ENCODE measurements at places on chromosomes 6 and 20.
A peak's percentile ranks its signal among the peaks of the same experiment; 100 is the strongest.

- DNase-seq = no peak
Observed at GRCh38 chr6:161316531-161316930, 42.7 kb upstream of the AGPAT4 start.

GRCh38 chr6:68975064-68975463 is 340.0 kb downstream of the ADGRB3 start:
- no peak for DNase-seq

DNA sequence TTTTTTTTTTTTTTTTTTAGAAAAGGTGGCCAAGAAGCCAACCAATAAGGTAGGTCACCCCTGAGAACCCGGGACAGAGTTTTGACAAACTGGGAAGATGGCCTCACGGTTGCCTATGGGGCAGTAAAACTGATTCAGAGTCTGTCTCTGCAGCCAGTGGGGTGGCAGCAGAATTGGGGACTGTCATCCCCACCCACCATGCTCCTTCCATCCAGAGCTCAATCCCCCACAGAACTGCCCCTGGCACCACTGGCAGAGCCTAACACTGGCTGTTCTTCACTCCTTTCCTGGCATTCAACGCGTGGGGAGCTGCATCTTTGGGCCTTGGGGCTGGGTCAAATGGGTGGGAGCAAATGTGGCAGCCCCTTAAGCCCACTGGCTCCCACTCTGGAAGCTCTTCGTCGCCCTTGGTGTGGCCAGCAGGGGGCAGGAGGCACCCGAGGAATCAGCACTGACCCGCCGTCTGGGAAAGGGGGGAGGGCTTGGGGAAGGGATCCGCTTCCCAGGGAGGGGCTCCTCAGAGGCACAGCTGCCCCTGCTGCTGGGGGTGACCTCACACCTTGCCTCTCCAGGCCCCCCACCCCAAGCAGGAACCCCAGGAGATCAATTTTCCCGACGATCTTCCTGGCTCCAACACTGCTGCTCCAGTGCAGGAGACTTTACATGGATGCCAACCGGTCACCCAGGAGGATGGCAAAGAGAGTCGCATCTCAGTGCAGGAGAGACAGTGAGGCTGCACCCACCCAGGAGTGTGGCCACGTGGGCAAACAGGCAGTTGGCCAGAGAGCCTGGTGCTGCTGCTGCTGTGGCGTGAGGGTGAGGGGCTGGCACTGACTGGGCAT is 10.4 kb downstream of the CD40 start:
- DNase-seq = no peak

DNA sequence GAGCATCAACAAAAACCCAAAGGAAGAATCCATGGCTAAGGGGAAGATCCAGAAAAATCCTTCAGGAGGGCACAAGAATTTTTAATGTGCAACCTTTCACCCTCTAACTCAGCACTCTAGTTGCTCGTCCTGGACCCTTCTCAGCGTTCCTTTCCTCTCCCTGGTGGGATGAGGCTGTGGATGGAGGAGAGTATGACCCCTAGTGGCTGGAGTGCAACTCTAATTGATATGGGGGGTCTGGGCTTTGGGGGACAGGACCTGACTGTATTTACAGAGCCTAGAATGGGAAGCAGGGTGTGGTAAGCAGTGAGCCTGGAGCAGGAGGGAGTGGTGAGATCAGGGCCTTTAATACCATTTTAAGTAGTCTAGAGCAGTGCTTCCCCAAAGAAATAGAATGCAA is 83.9 kb upstream of the CEP85L start:
- DNase-seq = no peak

- DNase-seq = peak; percentile 66
Observed at GRCh38 chr6:4155848-4156466, 20.6 kb upstream of the ECI2 start.

DNA sequence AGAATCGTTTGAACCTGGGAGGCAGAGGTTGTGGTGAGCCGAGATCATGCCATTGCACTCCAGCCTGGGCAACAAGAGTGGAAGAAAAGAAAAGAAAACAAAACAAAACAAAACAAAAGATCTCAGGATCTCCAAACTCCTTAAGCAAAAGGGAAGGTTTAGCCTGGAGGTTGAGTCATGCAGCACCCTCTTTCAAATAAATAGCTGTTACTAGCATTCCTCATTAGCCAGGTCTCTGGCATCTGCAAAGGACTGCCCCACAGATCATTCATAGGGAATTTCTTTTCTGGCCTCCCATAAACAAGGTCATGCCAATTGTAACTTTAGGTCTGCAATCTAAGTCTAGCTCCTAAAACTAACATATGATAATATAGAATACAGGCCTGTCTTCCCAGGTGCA is 37.2 kb downstream of the EDN1 start:
- no peak for DNase-seq

GRCh38 chr6:94683409-94683808 is 893.9 kb upstream of the MANEA start:
- no peak for DNase-seq

DNA sequence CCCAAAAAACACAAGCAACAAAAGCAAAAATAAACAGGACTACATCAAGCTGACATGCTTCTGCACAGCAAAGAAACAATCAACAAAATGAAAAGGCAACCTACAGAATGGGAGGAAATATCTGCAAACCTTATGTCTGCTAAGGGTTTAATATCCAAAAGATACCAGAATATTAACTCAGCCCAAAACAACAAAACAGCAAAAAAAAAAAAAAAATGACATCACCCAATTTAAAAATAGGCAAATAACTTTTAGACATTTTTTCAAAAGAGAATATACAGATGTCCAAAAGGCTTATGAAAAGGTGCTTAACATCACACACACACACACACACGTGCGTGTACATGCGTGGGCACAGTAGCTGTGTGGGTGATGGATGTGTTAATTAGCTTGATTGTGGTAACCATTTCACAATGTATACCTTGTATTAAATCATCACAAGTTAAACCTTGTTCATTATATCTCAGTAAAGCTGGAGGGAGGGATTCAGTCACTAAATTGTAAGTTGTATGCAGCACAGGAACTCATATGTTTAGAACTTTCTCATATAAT is 52.4 kb downstream of the QKI start:
- DNase-seq = no peak

- DNase-seq = no peak
Observed at GRCh38 chr6:140069576-140069975, 695.1 kb upstream of the CITED2 start.

GRCh38 chr20:24212494-24212893 is 223.9 kb upstream of the GGTLC1 start:
- no peak for DNase-seq

GRCh38 chr6:26232940-26233648 is 131.9 kb upstream of the BTN3A2 start:
- DNase-seq = no peak

DNA sequence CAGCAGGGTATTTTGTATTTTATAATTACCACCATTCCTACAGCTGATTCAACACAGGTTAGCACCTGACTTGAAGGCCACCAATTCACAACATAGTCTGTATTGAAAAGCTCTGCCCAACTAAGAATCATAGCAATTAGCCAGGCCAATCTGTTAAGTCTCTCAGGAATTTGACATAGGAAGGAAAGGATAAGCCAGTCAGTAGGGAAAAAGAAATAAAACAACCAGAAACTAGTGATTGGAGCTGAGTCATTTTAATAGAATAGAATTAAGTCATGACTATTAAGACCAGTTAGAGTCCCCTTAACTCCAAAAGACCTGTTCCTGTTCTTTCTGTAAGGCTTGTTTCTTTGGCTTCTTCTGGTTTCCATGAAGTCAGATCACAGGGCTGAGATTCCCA is 8.1 kb downstream of the RANBP9 start:
- DNase-seq = no peak

- DNase-seq = no peak
Observed at GRCh38 chr6:162177746-162178145, 549.8 kb downstream of the PRKN start.

DNA sequence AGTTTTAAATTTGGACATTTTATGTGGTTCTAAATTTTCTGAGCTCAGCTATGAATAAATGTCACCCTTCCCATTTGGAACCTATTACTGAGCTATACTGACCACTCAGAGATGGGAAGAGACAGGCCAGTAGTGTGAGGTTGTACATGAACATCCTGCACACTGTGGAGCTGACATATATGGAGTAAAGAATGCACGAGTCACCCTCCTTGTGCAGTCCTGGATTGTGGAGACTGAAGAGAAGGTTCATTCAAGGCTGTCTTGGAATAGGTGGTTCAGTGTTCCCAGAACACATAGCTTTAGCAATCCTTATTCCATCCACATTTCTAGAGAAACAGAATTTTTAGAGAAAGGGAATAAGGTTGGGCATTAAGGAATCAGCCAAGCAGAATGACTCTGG is 50.3 kb upstream of the OGFRL1 start:
- DNase-seq = no peak

- no peak for DNase-seq
Observed at GRCh38 chr6:89977808-89978748, 83.8 kb downstream of the GJA10 start.

GRCh38 chr6:134122775-134123174 is 70.4 kb upstream of the SLC2A12 start:
- no peak for DNase-seq

DNA sequence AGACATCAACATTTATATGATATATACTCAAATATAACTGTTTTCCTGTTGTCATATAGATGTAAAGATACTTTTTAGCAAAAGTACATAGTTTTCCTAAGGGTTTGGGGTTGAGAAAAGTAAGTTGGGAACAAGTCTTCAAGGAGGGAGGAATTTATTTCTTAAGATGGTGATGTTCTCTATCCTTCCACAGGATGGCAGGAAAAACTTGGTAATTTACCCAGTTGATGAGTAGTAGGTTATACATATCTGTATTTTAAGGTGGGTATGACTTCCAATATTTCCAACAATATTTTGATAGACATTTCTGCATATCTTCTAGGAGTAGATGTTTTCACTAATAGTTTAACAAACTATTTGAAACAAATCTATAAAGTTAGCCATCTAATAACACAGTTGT is 254.4 kb downstream of the RIMS1 start:
- DNase-seq = no peak

DNA sequence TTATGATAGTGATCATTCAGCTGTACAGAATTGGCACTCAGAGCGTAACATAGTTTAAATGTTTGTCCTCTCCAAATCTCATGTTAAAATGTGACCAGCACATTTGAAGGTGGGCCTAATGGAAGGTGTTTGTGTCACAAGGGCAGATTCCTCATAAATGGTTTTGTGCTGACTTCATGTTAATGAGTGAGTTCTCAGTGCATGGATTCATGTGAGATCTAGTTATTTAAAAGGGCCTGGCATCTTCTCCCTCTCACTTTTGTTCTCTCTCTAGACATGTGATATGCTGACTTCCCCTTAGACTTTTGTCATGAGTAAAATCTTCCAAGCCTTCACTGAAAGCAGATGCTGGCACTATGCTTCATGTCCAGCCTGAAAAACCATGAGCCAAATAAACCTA is 452.4 kb upstream of the PTCHD4 start:
- DNase-seq = no peak

GRCh38 chr6:16770701-16771569 is 9.7 kb upstream of the ATXN1 start:
- peak; percentile 83 for DNase-seq

DNA sequence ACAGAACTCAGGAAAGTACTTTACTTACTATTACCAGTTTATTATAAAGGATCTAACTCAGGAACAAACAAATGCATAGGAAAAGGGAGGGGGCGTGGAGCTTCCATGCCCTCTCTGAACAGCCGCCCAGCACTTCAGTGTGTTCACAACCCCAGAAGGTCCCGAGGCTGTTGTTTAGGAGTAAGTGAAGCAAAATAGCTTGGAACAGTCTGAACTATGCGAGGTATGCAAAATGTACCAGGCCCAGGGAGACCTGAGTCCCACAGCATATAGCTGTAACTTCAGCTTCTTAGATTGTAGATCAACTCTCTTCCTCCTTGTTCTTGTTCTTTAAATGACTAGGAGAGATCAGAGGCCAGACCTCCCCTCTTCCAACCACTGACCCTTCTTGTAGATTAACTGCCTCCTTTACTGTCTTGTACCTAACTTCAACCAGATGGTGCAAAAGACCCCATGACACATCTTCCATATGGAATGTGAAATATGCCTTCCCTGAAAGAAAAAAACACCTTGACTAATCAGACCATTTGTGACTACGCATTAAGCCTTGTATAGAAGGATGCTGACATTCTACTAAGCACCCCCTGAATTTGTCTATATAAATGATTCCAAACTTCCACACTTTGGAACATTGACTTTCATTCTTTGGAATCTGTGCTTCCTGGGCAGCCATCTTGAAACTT is 98.8 kb upstream of the SNX9 start:
- no peak for DNase-seq

DNA sequence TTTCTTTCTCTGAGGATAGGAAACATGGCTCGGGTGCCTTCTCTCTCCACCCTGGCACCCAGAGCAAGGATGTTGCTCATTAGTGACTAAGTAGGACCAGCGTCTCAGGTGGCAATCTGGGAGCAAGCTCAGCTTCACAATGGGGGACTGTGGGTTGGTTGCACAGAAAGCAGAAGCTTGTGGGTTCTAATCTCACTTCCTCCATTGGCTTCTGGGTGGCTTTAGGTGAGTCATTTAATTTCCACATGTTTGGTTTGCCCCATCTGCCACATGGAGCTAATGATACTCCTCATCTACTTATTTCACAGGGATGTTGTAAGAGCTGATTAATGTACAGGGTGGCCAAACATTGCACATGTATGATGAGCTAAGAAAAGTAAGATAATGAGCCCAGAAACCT is 54.8 kb upstream of the AKIRIN2 start:
- DNase-seq = no peak

DNA sequence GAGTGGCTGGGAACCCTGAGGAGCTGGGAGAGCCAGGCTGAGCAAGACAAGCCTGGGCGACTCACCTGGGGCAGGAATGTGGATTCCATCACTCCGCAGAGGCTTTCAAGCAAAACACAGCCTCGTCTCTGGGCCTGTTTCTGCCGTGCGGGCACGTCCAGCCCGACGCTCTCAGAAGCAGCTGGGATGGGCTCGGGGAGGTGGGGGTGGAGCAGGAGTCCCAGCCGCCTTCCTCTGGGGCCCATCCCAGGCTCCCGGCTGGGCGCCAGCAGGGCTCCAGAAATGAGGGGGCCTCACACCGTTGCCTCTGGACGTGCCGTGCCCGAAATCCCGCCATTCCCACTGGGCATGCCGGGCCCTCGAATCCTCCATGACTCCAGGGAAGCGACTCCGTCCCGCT is 8.7 kb upstream of the RPS21 start:
- no peak for DNase-seq

- no peak for DNase-seq
Observed at GRCh38 chr20:62584671-62585460, 57.4 kb upstream of the SLCO4A1 start.

- no peak for DNase-seq
Observed at GRCh38 chr6:143821359-143821758, 21.8 kb upstream of the LTV1 start.

GRCh38 chr20:19713822-19714578 is 44.1 kb upstream of the RIN2 start:
- peak; percentile 44 for DNase-seq

DNA sequence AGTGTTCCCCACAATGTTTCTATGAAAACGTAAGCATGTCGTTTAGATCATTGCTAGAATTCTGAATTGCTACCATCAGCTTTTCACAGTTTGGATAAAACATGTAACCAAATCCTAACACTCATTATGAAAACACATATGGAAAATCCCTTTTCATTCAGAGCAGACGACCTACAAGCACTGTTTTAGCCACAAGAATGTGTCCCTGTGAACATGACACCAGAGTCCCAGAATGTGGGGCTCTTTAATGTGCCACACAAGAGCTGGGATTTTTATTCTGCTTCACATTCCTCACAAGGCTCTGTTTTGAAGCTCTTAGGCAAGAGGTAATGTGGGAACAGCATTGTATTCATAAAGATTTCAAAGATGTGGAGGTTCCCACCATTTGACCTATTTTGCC is 141.1 kb upstream of the CITED2 start:
- DNase-seq = no peak

GRCh38 chr6:102813489-102814275 is 1420.2 kb downstream of the GRIK2 start:
- no peak for DNase-seq

Measured in left colon (tissue), 2 donors.